ENCODE measurements at places on chromosomes 16 and 17.
A peak's percentile ranks its signal among the peaks of the same experiment; 100 is the strongest.

DNA sequence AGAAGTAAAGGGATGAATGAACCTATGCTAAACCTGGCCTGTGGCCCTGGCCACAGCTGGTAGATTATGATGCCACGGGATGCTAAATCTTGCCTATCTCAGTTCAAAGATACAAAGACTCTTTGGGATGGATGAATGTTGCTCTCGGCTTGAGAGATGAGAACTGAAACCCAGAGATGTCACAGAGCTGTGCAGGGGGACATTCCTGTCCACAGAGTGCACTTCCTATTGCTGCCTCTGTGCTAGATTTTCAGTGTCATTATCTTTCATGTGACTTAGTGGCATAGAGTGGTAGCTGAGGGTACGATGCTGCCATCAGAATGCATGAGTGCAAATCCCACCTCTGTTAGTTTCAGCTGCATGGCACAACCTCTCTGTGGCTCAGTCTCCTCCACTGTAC lies 2.3 kb upstream of the MT1M start:
- no peak for DNase-seq

- no peak for DNase-seq
These were observed 32.4 kb upstream of the IRX3 start for GRCh38 chr16:54318941-54319340.

DNA sequence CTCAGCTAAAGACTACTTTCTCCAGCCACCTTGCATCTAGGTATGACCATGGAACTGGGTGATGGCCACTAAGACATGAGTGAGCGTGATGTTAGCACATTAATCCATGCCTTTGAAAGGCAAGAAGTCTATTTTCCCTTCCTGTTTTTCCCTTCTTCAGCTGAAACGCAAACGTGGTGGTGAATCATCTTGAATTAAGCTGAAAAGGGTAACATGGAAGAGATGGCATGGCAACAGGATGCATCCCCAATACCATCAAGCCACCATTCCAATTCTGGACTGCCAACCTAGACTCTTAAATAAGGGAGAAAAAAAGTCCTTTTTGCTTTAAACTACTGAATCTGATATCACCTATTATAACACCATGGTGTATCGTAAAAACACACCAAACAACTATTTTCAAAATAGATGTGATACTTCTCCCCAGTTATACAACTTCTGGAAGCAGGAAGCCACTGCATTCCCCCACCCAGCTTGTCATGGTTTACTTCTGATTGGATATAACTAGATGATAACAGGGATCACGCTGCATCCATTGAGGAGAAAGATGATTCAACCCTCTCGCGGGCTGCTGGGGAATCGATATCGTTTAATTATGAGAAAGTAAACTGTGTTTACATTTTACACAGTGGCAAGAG lies 368.6 kb downstream of the CDH13 start:
- DNase-seq: no peak

GRCh38 chr17:9521062-9521461 lies 54.6 kb downstream of the STX8 start:
- no peak for DNase-seq

- DNase-seq: no peak
These were observed 28.1 kb downstream of the OGFOD1 start for GRCh38 chr16:56479469-56479868.

DNA sequence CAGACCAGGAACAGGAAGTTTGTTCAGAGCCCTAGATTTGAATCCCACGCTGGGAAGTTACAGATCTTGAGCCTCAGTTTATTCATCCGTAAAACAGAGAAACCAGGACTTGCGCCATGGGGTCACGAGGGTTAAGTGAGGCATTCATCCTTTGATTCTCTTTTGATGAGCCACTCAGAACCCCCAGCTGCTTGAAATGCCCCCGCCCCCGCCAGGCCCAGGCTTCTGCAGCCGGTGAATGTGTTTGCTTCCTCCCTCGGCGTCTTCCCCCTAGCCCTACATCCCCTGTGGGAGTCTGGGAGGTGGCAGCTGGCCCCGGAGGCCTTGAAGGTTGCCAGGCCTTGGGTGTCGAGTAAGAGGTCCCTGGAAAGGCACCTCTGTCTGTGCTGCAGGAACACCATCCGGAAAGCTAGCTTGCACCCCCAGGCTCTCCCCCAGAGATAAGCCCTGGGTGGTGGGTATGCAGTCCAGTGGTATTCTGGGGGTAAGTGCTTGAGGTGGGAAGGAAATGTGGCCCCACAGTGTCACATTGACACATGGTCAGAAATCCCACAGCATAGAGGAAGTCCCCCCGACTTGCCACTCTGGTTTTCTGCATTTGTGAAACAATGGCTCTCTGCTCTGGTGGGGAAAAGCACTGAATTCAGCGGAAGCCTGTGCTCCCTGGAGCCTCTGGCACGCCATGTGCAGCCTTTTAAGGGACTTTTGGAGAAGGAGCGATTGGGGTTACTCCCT lies 14.9 kb downstream of the IRF8 start:
- DNase-seq: no peak

DNA sequence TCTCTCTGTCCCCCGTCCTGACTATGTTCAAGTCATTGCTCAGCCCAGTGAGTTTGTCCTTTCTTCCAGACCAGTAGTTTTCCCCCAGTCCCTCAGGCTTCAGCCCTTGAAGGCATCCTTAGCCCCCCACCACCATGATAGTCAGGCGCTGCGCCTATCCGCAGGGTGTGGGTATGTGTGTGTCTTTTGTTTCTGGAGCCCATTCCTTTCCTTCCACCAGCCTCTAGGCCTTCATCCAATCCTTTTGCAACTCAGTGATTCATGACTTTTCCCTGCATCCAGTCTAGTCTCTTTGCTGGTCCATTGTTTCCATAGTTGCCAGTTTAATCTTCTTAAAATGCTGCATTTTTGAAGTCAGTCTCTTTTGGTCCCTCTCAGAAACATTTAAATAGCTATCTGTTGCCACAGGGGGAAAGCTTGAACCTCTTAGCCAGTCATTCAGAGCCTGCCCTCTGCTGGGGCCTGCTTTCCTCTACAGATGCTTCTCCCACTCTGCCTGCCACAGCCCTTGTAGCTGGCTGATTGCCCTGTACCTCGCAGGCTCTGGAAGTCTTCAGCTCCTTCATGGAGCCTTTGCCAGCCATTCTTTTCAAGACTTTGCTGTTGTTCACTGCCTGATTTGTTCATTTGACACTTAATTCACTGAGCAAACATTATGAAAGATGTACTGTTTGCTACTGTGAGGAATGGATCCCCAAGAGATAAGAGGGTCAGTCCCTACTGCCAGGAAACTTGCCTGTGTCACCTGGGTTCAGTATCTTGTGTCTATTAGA lies 55.9 kb upstream of the ADCY7 start:
- DNase-seq: peak; percentile 10

- no peak for DNase-seq
These were observed 18.1 kb downstream of the NKD1 start for GRCh38 chr16:50566014-50566962.

- no peak for DNase-seq
These were observed 151.0 kb downstream of the IRX3 start for GRCh38 chr16:54135361-54136275.
